ENCODE measurements at places on chromosomes 4 and X. TPM values are rescaled to one million over a fixed set of nuclear protein-coding genes. Genes with fewer than 3 reads are reported as not detected.
A peak's percentile ranks its signal among the peaks of the same experiment; 100 is the strongest.

The GRIA3 gene
- 0.06 TPM for total RNA-seq

The SMS gene
- total RNA-seq: 213 TPM

The CXCL8 gene
- total RNA-seq: 26.7 TPM

- DNase-seq: no peak
Measured at GRCh38 chr4:114692958-114693357, 94.4 kb downstream of the UGT8 start.

The RAB40A gene
- not detected for total RNA-seq

DNA sequence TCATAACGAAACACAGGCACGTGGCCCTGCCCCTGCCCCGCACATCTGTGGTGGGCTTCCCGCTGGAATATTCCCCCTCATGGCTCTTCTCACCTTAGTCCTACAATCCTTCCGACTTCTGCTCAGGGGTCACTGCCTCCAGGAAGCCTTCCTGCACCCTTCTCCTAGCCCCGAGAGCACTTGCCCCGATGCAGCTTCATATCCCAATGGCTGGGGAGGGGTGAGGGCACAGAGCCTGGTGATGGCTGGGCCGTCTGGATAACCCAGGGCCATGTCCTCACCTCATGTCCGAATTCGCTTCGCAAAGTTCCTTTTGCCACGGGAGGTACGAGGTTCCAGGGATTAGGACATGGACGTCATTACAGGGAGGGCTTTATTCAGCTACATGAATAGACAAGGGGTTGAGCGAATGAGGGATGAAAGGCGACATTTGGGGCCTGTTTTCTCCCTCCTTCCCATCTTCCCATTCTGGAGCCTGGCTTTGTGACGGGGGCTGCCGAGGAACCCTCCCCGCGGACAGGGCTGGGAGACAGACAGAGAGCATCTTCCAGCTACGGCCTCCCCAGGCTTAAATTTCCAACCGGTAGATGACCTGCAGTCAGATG lies 35.5 kb upstream of the HMX1 start:
- DNase-seq: no peak

DNA sequence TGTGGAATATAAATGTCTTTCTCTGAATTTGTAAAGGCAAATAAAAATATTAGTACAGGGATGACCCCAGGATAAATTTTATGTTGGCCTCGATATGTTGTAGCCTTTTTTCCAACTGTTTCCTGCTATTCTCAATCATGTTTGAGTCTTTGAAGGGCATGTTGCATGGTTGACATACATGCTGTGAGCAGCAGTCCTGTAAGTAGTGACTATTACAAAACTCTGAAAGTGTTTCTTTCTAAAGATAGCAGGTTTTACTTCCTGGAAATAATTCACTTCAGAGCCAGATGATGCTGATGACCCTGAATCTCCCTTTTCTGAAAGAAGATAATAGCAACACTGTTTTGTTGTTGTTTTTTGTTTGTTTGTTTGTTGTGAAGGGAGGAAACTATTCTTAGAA lies 393.0 kb upstream of the GNPDA2 start:
- no peak for DNase-seq

DNA sequence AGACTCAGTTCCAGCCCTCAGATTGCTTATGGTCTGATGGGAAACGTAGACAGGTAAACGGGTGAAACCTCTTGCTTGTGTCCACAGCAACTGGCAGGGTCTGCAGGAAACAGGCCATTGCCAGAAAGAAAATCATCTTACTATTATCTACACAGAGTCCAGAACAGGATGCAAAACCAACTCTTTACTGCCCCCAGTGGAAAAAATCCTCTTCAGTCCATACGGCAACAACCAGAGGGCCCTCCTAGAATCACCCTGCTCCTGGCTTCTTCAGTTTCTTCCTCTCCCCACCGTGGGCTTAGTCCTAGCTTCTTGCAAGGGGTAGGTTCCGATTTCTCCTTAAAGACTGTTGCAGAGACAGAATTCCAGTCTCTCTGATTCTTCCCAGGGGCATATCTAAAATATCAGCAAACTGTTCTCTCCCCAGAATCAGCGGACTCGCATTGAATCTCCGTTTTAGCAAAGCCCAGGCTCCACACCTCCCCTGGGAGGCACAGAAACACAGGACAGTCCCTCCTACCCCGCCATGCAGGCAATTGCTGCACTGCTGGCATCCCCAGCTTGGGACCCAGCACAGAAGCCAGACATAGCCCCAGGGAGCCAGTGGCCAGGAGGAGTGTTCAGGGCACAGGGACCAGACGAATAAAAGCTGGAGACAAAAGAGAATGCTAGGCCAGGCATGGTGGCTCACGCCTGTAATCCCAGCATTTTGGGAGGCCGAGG lies 41.0 kb upstream of the SH3RF1 start:
- DNase-seq: peak; percentile 29

The ADAM29 gene
- not detected for total RNA-seq

DNA sequence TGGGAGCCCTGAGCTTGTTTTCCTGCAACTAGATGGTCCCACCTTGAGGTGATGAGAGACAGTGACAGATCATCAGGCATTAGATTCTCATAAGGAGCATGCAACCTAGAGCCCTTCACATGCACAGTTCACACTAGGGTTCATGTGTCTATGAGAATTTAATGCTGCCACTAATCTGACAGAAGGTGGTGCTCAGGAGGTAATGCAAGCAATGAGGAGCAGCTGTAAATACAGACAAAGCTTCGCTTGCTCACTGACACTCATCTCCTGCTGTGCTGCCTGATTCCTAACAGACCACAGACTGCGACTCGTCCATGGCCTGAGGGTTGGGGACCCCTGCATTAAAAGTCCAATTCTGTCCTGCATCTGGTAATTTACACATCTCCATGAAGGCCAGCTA lies 141.6 kb downstream of the KCNIP4 start:
- DNase-seq: no peak

The ADGRG4 gene
- total RNA-seq: not detected

The FAM50A gene
- 63.0 TPM for total RNA-seq
